ENCODE measurements at places on chromosomes 4 and X.

- DNase-seq: no peak
Measured at GRCh38 chr4:32429151-32429550, 1709.0 kb downstream of the PCDH7 start.

DNA sequence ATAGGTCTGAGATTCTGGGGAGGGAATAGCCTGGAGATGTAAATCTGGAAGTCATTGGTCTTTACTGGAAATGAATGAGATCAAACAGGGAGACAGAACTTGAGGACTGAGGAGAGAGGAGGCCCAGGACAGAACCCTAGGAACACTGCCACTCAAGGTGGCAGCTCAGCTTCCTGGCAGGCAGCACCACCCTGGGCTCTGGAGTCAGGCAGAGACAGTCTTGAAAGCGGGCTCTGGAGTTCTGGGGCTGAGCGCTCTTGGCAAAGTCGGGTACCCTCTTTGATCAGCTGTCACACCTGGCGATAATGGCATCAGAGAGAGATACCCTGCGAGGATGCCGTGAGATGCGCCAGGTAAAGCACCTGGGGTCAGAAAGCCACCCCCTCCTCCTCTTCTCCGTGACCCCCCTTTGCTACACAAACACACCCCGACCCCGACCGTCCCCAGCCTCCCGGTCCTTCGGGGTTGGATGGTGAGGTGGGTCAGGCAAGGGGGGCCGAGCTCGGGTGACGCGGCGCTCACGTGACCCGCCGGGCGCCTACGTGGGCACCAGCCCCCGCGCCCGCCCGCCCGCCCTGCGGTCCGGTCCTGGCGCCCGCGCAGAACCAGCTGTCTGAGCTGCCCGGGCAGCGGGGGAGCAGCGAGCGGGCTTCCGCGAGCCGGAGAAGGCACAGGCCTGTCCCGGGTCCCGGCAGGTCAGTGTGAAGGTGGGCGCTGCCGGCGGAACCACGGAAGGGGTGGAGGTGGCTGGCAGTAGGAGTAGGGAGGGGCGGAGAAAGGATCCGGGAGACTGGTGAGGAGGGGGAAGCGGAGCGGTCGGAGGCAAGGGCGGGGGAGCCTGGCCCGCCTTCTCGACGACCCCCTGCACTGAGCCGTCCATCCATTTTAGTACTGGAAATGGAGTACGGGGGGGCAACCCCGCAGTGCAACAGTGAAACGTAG, at the start of gene TCEAL3:
TSS of gene TCEAL3 (plus strand) at position 600 of the 942 bp plus-strand sequence. CDS start 1,102 bp downstream, outside the sequence.
- DNase-seq: peak; percentile 45

DNA sequence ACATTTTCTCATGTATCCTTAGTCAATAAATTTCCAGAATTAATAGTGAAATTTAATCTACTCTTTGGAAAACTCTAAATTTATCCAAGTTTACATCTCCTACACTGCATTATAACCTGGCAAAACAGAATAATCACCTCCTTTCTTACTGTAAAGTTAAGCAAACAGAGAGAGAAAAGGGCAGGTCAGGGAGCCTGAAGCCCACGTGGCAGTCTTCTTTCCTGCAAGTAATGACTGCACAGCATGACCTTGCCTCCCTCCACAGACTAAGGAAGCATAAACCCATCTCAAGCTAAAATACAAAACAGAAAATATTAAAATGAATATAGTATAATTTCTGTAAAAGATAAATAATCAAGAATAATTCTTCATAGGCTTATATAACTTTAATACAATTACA, 1153.0 kb downstream of the C4orf33 start:
- DNase-seq: no peak

- no peak for DNase-seq
Measured at GRCh38 chr4:175431694-175432093, 380.4 kb downstream of the GPM6A start.

DNA sequence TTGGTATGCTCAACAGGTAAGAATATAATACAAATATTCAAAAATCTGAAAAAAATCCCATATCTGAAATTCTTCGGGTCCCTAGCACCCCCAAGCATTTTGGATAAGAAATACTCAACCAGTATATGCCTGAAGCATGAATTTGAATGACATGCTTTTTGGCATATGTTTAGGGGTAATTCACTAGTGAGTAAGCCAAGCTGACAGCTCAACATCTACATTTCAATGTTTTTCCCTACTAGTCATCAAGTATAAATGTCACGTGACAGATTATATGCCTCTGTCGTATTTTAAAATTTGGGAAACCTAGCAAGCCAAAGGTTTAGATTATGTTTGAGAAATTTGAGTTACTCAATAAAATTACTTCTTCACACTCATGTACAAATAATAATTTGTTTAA, 125.1 kb downstream of the FGF16 start:
- no peak for DNase-seq

DNA sequence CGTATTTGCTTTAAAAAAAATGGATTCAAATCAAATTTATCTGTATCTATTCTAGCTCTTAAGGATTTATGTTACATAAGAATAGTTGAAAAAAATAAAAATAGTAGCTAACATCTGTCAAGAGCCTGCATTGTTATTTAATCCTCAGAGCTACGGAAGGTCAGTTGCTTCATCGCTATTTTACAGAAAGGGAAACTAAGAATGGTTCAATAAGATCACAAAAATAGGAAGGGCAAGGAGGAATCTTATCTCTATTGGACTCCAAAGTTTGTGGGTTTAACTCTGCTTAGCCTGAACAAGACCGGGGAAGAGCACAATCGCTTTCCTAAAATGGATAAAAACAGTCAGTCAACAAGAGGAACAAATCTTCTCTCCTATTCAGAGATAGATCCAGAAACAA, 270.2 kb upstream of the SMIM31 start:
- DNase-seq: no peak

- DNase-seq: no peak
Measured at GRCh38 chr4:140342620-140343019, 30.8 kb upstream of the SCOC start.

DNA sequence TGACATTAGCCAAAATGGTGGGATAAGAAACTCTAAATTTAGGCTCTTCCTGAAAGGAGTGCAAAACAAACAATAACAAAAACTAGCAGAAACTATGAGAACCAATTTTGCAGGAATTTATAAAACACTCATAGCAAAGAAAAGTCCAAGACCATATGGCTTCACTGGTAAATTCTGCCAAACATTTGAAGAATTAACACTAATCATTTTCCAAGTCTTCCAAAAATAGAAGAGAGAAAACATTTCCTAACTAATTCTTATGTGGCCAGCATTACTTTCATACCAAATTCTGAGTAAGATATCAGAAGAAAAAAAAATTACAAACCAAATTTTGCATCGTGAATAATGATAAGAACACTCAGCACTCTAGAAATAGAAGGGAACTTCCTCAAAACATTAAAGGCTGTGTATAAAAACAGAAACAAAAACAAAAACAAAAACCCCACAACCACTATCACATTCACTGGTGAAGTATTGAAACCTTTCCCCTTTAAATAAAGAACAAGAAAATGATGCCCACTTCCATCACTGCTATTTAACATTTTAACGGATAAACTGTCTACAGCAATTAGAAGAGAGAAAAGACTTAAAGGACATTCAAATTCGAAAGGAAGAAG, 524.3 kb upstream of the GALNTL6 start:
- DNase-seq: no peak

GRCh38 chr4:113406723-113407016, 354.9 kb downstream of the CAMK2D start:
- no peak for DNase-seq

DNA sequence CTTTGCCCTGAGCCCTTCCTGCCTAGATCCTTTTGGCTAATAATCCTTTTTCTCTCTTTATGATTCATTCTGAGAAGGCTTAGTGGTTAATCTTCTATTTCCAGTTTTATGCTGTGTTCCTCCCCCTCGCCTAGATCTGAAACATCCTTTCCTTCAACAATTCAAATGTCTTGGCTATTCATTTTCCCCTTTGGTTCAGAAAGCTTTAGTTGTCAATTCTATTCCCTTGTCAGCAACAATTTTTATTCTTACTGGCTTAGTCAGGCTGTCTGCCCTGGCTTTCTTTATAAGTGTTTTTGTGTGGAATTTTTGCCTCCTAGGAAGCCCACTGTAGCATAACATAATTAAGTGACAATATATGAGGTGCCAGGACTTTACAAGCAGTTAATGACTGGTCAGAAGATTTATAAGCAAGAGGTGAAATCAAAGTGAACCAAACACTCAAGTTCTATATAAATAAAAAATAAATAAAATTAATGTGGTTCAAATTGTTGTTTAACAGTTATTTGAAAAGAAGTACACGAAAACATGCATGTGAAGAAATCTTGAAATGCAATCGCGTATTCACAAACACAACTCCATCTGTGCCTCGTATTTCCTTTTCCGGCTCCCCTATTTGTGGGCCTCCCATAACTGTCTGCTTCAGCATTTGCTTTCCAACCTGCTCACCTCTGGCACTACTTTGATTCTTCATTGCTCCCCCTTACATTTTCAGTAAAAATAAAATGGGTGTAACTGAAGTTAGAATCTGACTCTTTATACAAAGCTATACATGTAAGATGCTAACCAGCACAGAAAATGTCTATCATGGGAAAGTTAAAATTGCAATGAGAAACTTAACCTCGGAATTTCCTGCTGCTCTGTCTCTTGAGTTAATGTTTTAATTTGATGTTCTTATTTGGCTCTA, 235.4 kb downstream of the SPRY1 start:
- DNase-seq: no peak

DNA sequence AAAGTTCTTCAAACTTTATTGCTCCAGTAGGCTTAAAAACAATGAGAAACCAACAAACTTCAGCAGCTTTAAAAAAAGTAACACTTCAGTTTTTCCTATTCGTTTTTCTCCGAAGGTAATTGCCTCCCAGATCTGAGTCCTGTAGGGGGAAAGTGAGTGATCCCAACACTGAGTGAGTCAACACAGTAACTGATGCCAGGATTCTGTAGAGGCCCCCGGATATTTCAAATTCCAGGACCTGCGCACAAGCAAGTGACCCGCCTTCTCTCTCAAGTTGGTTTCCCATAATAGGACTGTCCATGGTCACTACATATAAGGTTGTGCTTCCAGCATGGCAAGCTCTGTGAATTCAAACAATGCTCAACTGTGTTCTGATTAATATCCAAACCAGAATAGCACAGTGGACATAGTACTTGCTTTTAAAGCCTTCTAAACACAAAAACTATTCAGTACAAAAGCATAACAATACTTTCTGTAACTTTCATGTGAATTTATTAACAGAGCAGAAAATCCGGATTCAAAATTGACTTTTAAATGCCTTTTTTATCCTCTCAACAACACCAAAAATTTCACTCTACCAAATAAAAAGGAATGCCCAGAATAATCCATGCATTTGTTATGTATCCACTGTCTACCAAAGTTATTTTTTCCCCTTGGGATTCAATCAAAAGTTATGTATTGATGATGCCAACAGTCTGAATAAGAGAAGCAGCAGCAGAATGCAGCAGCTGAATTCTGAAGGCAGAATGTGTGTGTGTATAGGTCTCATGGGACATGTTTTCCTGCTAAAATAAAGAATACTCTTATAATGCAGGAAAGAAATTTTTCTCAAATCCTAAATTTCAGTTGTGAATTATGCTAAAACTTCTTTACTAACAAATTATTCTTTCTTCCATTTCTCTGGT, at the start of gene DMD:
TSS of gene DMD (minus strand) at position 194 of the 905 bp plus-strand sequence. CDS start 237 bp downstream, outside the sequence.
- DNase-seq: no peak

DNA sequence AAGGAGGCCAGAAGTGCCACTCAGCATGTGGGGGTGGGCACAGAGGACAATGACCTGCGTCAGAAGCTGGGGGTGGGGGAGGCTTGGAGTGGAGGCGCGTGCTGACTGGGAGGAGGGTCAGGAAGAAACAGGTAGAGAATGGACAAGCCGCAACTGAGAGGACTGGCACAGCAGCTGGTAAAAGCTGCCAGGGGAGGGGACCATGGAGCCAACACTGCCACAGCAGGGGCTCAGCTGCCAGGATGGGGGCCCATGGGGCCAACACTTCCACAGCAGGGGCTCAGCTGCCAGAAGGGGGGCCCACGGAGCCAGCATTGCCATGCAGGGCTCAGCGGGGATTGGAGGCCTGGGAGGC, 19.1 kb downstream of the RNF212 start:
- no peak for DNase-seq

DNA sequence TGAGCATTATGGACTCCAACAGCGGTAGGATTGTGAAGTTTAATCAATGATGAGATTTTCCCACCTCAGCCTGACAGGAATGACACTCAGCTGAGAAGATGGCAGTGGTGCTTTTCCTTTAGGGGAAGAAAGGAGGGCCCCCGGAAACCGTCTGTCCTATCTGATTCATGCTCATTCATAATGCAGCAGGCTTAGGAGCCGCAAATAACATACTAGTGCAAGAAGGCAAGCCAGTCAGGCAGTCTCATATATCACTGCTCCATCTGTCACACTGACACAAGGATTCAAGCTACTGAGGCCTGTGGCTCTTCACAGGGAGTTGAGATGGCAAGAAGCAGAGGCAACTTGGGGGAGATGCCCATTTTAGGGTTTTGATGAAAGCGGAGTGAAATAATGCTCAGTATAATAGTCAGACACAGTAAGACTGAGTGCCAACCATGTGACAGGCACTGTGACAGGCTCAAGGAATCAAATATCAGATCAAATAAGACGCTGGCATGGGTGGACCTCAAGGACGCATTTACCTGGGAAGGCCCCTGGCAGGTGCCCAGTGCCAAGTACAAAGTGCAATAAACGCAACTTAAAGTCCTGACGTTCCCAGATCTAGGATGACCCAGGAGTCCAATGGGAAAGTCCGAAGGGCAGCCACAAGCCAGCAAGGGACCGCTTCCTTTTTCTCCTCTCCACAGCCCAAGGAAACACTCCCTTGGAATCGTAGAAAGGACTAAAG, 63.4 kb downstream of the FHDC1 start:
- DNase-seq: no peak

GRCh38 chr4:167985565-167985964, 106.8 kb upstream of the ANXA10 start:
- no peak for DNase-seq

- DNase-seq: no peak
Measured at GRCh38 chr4:100826808-100827548, 309.2 kb upstream of the EMCN start.

DNA sequence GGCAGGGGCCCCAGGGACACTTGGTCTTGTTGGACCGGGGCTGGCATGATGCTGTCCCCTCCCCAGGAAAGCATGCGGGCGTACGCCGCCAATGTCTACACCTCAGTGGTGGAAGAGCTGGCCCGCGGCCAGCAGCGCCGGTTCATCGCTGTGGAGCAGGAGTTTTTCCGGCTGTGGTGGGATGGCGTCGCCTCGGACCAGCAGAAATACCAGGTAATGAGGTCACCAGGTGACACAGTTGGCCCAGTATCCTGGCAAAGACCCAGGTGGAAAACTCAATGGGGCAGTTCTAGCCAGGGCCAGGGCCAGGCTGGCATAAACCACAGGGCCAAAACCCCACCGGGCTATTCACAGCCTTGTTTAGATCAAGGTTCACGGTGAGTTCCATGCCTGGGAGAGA, 1.5 kb downstream of the MAN2B2 start:
- DNase-seq: no peak

GRCh38 chr4:118957722-118958445, 69.2 kb downstream of the SYNPO2 start:
- DNase-seq: no peak

- DNase-seq: no peak
Measured at GRCh38 chr4:173176010-173176409, 7.4 kb downstream of the GALNT7 start.
